Activated CD4-positive, alpha-beta T cell treated with anti-CD3 and anti-CD28 coated beads, Interleukin-2, amount 50 U/mL, for 24 hours (primary cell): ENCODE measurements at places on chromosomes 11 and 22.

GRCh38 chr11:99171330-99171729, 150.6 kb downstream of the CNTN5 start:
- DNase-seq, result no peak

DNA sequence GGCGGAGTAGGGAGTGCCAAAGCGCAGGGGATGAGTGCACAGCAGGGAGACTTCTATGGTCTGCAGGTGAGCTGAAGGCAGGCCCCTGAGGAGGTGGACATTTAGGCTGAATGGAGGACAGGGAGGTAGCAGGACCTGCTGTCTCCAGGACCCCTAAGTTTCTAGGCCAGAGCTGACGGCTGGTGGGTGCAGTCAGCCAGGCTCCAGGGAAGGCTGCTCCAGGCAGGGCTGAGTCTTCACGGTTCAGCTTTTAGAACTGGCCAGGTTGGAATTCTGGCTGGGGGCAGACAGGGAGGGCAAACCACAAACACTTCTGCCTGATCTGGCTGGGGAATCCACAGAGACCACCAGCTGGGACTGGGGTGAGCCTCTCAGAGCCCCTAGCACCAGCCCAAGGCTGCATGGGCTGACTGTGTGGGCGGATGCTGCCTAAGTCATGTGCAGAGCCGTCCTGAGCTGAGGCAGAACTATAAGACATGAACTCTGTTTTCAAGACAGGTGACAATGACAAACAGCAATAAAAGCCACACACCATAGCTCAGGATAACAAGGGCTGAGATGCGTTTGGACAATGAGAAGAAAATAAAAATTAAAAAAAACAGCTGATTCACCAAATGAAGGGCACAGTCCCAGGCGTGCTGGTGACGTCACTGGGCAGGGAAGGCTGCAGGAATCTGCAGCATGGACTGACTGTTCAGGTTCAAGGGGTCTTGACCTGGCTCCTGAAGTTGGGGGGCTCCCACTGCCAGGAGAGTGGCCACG, 10.4 kb upstream of the MALAT1 start:
- no peak for DNase-seq

GRCh38 chr11:469684-470560, 19.8 kb downstream of the PTDSS2 start:
- no peak for DNase-seq

DNA sequence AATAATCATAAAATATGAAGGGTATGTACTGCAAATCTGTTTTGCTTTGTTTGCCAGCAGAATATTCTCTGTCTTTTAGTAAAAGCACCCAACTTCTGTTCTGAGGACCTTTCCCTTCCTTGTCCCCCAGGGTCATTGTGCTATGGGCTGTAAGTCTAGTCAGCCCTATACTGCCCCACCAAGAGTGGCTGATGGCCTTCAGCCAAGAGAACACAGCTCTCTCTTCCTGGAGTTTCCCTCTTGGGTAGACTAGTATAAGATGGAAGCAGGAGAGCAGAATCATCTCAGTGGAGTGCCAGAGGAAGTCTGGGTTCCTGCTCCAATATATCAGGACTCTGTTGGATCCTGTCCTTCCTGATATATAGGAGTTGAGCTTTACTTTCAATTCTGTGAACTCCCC, 29.0 kb downstream of the MMP13 start:
- DNase-seq, result no peak

DNA sequence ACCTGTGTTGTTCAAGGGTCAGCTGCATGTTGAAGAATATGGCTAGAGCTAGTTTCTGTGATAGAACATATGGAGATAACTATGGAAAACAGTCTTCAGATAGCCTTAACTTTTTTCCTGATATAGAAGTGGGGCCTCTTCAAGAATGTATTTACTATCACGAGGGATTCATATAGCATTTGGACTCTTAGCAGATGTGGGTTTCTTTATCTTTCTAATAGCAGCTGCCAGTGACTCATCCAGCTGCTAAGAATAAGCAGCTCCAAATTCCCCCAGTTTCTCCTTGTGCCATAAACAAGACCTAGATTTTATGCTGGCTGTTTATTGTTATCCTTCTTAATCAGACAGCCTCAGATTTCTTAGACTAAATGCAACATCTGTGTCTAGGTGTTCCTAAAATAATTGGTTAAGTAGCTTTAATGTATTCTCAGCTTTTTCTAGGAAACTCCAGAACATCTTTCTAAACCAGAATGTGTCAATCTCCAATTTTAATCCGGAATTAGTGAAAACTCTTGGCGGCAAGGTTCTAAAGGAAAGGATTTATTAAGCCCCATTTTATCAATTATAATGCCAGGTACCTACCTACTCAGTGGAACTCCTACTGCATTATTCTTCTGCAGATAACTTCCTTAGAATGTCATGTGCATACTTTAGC, 119.8 kb downstream of the CSTPP1 start:
- DNase-seq, result no peak

DNA sequence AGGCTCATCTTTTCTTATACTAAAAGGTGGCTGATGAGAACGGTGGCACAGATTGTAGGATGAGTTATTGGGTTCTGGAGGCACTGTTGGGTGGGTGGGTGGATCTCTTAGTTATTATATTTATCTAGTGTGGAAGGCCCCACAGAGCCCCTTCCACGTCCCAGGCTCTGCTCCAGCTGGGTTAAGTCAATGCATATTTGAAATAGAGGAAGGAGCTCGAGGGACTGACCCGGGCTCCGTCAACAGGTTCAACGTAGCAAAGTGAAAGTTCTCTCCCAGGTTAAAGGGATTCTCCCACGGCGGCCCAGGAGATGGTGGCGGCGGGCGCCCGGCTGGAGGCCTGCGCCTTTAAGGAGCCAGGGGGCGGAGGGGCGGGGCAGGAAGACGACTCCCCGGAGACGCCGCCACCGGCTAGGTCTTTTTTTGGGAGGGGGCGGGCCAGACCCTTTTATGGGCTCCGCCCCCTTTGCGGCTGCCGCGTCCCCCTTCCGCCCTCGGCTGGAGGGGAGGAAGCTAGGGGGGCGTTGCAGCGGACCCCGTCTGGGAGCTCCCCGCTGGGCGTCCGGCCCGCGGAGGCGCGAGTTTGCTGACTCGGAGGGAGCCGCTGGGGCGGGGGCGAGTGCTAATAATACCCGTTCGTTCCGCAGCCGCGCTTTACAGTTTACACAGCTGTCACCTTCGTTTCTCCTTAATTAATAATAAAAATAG, 1.5 kb upstream of the INPPL1 start:
- DNase-seq, result peak; percentile 79

- DNase-seq, result no peak
Measured at GRCh38 chr11:106397787-106398501, 320.5 kb downstream of the AASDHPPT start.

GRCh38 chr22:43002202-43002586, 12.8 kb downstream of the PACSIN2 start:
- DNase-seq, result no peak

- DNase-seq, result no peak
Measured at GRCh38 chr11:32056438-32056837, 34.4 kb upstream of the RCN1 start.

GRCh38 chr22:31378123-31378522, 21.3 kb upstream of the DRG1 start:
- no peak for DNase-seq

GRCh38 chr11:3001496-3001895, 9.4 kb upstream of the NAP1L4 start:
- no peak for DNase-seq

GRCh38 chr22:46390652-46391301, 55.3 kb downstream of the TRMU start:
- DNase-seq, result no peak

GRCh38 chr11:60775420-60775961, 9.6 kb upstream of the MS4A10 start:
- peak; percentile 78 for DNase-seq

GRCh38 chr11:76206327-76207081, at the start of gene WNT11:
Gene WNT11 (minus strand): TSS chr11:76206502. CDS start chr11:76206407, 95 bp downstream.
- DNase-seq, result no peak

DNA sequence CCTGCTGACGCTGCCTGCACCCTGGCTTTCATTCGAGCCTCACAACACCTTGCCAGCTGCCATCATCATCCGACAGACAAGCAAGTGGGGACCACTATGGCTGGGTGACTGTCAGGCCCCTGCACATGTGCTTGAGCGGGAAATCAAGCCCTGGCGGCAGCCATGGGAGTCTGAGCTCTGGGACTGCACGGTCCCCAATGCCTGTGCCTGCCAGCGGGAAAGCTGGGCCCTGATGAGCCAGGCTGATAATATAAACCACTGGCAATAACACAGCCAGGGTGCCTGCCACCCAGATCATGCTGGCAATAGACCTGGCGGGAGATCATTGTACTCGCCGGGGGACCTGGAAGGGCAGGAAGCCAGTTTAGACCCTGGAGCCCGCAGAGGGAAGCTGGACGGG, 2.5 kb downstream of the FGF3 start:
- no peak for DNase-seq

DNA sequence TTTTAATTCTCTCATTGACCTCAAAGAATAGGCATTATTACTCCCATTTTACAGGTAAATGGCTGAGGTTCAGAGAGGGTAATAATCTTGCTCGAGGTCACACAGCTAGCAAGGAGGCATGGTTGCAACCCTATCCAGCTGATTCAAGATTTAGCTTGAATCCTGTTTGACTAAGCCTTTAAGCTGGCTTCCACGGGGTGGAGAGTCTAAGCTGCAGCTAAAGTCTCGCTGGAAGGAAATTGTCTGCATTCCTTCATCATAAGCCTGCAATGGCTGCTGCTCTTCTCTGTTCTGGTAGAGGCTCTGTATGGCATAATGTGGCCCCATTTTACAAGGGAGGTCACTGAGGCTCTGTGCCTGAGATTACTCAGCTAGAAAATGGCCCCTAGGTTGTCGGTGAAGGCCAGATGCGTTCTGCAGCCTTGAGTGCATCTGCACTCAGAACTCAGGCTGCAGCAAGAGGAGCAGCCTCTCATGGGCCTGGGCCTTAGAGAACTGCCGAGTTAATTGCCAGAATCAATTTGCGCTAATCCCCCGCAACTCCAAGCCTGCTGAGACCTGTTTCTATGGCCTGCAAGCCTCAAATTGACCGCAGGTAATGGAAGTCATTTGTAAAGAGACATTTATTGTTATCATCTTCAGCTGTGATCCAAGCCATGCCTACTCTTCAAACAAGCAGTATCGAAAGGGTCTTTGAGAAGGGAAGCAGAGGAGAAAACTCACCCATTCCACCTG, 44.1 kb upstream of the SEZ6L start:
- DNase-seq, result no peak

GRCh38 chr22:31241200-31241599, 29.1 kb downstream of the LIMK2 start:
- no peak for DNase-seq

DNA sequence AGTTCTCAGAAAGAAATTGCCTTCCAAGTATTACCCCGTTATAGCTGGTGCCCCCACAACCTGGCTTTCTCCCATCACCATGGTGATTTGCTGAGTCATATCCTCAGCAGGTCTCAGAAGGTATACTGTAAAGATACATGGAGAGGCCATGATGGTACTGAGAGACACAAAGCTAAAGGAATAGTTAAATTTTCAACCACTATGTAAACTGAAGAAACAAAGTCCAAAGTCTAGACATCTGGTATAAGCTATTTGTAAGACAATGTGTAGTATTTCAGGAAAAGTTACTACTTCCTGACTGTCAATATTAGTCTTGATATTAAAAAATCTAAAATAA, 377.1 kb downstream of the DCDC1 start:
- no peak for DNase-seq

DNA sequence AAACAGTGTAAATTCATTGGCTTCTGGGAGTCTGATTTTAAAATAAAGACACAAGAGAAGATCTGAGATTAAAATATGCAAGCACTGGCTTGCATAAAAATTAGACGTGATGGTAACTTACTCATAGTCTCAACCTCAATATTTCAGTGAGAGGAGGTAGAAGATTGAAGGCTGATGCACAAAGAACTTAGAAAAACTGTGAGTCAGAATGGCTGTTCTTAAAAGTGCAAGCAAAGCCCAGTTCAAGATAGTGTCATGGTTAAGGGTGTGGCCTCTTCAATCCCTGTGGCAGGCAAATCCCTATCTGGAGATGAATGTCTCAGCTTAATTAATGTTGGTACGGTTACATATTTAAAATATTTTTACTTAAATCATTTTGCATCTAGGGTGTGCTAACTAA, 33.6 kb upstream of the FIBIN start:
- DNase-seq, result no peak

- no peak for DNase-seq
Measured at GRCh38 chr22:39494471-39495120, 7.5 kb upstream of the MIEF1 start.

DNA sequence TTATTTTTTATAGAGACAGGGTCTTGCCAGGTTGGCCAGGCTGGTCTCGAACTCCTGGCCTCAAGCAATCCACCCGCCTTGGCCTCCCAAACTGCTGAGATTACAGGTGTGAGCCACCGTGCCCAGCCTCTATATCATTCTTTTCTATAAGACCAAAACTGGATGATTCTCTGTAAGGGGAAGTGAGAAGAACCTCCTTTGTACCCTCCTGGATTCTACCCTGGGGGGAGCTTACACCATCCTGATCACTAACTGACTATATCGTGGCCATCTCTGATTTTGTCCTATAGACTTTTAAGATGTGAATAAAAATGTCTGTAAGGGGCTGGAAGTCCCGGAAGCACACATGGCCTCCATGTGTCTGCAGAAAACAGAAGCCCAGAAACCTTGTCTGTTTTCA, 9.1 kb downstream of the PIWIL4 start:
- no peak for DNase-seq

DNA sequence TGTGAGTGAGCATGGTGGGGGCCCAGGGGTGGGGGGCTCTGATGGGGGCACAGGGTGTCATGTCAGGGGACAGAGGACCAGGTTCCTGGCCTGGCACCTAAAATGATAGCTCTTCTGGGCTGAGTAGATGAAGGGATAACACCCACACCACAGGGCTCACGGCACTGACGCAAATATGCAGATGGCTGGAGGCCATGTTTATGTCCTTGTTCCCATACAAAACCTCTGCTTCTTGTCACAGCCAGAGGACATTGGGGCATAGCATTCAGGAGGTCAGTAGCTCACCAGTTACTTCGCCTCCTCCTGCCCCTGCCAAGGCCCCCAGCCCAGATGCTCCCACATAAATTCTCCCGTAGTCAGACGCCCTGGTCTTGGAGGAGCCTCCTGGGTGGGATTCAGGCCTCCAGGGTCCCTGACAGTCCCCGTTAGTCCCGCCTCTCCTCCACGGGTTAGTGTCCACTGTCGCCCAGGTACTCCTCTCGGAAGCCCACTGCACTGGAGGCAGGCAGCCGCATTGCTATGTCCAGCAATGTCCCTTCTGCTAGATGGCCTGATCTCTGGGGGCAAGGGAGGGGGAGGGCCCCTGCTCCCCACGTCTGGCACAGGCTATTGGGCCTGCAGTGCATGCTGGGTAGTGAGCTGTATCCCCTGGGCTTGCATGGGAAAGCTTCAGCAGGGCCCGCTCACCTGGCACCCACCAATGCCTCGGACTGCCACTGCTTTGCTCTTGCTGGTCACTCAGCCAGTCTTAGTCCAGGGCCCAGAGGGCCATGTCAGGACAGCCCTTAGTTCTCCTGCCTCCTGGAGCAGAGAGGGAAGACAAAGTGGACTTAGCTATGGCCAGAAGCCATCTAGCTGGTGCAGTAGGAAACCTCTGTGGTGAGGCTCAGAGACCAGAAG, 75.6 kb upstream of the MYOD1 start:
- DNase-seq, result no peak

DNA sequence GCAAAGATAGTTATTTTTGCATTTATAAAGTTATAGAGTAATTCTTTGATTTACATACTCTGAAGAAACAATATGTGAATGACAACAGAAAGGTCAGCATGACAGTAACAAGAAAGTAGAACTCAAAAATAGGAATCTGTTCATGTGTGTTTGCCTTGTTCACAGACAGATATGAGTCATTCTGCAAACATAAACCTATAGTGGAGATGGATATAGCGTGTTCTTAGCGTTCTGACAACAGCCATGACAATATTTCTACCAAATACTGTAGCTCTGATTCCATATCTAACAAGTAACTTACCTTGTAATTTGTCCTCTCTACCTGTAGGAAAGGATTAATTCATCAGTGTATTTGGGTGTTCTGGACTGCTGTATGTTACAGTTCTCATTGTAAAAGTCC, 208.5 kb upstream of the MTMR2 start:
- no peak for DNase-seq
